ENCODE measurements at places on chromosomes 6 and 20.

DNA sequence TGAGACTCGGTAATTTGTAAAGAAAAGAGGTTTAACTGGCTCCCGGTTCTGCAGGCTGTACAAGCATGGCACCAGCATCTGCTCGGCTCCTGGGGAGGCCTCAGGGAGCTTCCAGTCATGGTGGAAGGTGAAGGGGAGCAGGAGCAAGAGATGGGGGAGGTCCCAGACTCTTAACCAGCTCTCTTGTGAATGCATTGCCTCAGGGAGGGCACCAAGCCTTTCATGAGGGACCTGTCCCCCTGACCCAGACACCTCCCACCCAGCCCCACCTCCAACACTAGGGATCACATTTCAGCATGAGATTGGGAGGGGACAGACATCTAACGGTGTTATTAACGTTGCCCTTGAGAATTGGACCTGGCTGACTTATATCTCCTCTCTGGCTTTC is 68.6 kb downstream of the PTPN1 start:
- DNase-seq = no peak

- DNase-seq = no peak
Observed at GRCh38 chr20:25033265-25033923, 24.5 kb downstream of the ACSS1 start.

DNA sequence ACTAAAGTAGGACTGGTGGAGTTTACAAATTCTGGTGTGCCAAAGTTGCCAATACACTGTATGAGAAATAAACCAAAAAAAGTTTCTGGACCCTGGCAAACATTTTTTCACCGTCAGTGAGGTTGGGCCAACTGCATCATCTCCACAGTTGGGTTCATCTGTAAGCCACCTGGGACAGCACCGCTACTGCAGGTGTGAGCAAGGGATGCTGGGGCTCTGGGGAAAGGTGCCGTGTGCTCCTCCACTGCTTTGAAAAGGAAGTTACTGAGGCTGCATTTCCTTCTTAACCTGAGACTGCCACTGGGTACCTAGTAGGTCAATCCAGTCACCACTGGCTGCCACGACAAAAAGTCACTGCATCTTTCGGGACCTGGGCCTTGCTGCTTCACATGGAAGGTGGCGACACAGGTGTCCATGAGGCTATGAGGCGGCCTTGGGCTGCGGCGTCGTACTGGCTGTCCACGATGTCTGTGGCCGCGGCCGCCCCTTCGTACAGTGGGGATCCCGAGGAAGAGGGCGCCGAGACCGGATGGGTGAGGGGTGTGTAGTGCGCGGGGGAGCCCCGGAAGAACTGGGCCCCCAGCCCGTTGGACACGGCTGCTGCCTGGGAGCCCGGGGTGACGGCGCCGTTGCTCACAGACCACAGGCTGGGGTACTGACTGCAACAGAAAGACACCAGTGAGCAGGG is 9.6 kb downstream of the TBXT start:
- no peak for DNase-seq

GRCh38 chr6:12507636-12508035 is 208.9 kb upstream of the PHACTR1 start:
- DNase-seq = no peak

DNA sequence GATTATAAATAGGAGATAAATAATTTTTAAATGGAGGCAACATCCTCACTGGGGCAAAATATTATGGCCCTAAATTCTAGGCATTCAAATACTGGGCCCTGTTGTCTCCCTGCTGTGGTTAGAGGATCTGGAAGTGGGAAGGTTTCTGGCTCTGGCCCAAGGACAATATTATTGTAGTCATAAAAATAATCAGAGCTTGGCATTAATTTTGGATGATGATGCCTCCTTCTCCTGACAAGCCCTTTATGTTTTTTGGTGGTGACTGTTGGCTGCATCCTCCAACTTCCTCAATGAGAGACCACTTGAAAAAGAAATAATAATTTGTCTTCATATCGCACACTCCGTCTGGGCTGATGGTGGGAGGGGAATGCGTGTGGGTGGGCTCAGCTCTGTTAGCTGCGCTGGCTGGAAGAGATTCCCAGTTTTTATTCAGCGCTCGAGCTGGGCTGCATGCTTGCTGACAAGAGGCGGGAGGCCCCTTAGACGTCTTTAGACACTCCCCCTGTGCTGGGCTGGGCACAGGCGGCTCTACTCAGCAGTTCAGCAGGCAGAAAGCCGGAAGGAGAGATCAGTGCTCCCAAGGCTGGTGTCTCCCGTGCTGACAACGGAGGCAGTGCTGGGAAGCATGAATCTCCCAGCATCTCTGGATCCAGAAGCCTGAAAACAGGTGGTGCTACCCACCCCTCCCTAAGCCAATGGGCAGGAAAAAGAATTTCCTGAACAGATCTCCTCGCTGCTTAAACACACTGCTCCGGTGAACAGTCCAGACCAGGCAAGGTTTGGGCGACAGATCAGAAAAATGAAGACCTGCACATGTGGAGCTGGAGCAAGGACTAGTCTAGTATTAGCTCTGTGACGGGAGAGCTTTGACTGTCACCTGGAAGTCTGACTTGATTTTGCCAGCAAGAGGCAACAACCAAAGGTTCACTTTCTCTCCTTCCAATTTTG is 97.7 kb downstream of the SYCP2 start:
- no peak for DNase-seq

DNA sequence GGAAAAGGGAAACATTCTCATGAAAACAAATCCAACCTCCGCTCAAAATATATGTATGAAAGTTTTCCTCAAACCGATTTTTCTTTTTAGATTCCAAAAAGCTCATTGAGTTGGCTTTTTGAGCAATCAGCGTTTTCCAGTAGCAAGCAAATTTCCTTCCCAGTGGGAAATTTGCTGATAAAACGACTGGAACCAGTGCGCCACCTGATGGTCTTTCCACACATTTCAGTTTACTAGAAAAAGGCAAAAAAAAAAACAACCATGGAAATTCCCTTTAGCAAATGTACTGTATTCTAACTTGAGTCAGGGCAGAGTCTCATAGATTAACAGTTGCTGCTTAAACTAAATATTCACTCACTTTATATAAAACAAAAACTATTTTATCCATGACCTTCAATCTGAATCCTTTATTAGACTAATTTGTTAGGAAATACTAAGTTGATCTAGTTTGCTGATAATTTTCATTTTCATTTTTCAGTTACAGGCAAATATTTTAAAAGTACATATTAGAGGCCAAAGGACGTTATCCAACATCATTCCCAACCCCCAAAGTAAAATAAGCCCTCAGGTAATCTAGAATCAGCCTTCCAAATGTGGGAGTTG is 271.5 kb downstream of the FOXA2 start:
- no peak for DNase-seq
